Peyer's patch (tissue), 4 donors: ENCODE measurements at places on chromosomes 1 and 21.

DNA sequence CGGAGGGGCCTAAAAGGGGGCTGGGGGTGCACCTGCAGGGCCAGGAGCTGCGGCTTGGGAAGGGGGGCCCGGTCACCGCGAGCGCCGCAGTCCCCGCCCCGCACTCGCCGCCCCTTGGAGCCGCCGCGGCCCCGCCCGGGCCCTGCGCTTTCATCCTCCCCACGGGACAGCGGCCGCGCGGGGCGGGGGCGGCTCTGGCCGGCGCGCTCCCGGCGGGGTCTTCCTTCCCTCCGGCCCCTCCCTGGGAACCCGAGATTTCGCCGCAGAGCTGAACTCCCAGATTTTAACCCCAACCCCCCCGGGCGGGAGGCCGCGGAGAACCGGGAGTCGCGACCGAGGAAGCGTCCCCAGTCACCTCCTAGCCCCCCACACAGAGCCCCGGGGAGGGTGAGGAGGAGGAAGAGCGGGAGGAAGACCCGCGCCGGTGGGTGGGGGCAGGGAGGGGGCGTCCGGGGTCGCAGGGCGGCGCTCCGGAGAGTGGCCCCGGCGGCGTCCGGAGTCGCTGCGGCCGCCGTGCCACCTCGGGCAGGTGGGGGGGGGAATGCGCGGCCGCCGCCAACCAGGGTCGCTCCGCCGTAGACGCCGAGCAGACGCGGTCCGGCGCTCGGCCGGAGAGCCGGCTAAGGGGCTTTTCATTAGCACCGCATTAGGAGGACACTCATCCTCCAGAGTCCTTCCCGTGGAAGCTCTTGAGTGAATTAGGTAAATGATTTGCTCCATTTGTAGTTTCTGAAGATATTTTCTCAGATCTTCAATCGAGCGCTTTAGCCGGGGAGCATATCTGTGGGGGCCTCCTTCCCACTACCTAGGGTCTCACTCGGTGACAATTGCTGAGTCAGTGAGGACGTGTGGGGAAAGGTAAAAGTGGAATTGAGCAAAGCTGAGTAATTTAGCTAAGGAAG lies 31.6 kb upstream of the NFIA start:
- peak; percentile 54 for DNase-seq

DNA sequence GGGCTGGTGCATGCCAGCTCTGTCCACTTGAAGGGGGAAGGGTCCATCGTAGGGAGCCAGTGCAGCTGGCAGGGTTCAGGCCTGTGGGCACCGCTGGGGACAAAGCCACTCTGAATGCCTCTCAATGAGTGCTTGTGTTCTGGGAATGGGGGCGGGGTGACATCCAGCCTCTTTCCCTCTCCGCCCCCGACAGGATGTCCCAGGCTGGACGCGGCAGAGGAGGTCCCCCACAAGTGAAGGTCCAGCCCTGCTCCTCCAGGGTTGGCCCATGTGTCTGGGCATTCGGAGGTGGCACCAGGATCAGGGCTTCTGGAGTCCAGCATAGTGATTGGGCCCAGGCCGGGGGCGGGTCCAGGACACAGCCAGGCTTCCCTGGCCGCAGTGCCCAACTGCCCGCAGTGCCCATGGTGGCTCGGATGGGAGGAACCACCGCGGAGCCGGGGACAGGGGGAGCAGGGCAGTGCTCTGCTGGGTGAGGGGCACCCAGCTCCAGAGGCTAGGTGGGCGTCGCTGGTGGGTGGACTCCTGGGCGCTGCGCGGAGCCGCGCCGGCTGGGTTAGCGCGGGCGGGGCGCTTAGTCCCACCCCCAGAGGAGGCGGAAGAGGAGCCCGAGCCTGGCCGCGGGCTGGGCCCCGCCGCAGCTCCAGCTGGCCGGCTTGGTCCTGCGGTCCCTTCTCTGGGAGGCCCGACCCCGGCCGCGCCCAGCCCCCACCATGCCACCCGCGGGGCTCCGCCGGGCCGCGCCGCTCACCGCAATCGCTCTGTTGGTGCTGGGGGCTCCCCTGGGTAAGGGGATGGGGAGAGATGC lies at the start of gene SHISA4:
TSS of gene SHISA4 (plus strand) at position 617 of the 808 bp plus-strand sequence. CDS start at position 714, 97 bp downstream.
- peak; percentile 23 for DNase-seq

- DNase-seq = no peak
These were observed 38.5 kb upstream of the FAM131C start for GRCh38 chr1:16111771-16112595.

GRCh38 chr1:15992187-15992553 lies 11.9 kb upstream of the SRARP start:
- no peak for DNase-seq

- DNase-seq = no peak
These were observed 16.0 kb downstream of the VANGL2 start for GRCh38 chr1:160416369-160416768.

GRCh38 chr1:214552174-214552608 lies 789 bp upstream of the PTPN14 start:
- peak; percentile 16 for DNase-seq

- DNase-seq = no peak
These were observed 597.1 kb upstream of the USP24 start for GRCh38 chr1:55812281-55812680.

DNA sequence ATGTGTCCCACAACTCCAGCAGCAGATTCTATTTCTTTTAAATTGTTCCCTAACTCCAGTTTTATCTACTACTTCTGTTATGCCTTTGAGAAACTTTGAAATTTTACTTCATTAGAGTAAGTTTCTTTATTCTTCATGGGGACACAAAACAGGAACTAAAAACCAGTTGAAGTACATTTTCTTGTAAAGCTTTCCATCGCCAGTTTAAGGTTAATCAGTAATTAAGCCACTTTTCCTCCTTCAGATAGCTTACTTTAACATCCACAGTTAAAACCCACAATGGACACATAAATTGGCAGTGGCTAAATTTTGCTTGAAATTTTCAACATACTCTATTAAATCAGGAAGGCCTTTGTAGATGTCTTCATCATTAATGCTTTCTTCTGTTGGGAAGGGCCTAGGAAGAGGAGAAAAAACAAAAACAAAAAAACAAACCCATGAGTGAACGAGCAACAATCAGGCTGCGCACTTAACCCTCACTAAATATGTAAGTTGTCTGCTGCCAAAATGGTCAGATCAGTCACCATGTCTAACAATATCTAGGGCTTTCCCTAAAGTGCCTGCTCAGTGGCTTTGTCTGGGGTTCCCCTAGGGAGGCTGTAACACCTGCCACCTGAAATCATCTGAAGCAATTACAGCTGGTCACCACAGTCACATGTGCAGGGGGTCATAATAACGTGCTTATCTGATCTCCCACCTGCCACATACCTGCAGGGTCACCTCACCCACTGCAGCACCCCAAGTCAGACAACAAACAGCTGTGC lies 187.9 kb downstream of the VAV3 start:
- DNase-seq = no peak

DNA sequence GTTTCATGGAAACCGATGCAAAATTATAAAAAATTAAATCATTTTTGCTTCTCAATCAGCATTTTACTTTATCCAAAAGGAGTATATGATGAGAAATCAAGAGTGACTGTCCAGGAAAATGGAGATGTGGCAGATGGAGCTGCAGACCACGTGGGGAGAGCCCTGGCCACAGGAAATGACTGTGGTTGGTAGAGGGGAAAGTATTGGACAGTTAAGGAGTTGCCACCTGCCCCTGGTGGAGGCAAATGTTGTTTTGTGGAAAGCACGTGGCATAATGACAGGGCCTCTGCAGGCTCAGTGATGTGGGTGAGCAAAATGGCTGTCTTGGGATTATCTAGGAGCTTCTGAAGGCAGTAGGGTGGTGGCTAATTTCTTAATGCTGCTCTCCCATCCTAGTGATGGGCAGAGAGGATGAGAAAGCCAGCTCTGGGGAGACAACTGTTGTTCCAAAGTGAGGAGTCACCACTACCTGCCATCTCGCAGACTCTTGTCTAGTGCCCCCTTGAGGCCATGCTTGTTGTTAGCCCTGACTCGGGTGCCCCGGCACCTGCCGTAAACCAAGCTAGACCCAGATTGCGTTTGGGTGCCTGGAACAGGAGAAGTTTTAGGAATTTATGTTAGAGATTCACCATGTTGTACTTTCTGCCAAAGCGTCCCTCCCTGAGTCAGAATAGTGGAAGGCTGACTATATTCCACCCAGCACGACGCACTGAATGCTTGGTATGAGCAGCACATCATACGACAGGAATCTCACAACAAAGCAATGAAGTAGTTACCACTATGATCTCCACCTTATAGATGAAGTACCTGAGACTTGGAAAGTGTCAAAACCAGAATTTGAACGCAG lies 144.0 kb downstream of the ROR1 start:
- no peak for DNase-seq

DNA sequence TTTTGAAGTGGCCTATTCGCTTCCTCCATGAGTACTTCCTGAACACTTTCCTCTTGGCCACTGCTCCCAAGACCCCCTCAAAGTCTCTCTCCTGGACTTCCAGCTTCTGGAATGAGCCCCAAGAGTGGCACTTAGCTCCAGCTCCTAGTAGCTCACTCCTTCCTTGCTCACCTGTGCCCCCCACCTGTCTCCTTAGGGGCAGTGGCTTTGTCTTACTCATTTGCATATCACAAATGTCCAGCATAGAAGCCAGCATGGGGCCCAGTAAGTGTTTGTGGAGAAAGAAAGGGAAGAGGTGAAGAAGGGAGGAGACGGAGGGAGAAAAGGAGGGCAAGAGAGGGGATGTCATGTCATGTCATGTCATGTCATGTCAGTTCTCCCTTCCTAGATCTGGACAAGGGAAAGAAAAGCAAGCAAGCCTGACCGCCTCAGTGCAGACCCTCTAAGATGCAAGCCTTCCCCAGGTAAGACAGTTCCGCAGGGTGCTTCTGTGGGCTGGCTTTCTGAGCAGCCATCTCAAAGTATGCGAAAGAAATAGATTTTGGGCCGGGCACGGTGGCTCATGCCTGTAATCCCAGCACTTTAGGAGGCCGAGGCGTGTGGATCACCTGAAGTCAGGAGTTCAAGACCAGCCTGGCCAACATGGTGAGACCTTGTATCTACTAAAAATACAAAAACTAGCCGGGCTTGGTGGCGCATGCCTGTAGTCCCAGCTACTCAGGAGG lies 6.9 kb upstream of the MX1 start:
- no peak for DNase-seq

DNA sequence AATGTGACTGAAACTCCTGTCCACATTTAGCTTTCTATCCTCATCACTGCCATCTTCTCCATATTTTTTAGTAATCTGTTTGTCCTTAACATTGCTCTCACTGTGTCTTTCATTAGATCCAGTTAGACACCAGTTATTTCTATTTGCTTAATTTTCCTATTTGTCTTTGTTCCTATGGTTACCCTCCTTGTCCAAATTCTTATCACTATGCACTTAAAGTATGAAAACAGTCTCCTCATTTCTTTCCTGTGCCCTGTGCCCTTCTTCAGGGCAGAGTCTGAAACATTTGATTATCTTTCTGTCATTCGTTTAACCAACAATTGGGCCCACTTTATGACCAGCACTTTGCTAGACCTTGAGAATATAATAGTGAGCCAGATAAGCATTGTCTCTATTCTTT lies 64.2 kb downstream of the SLC30A7 start:
- no peak for DNase-seq
